ENCODE measurements at places on chromosomes 6 and 20.

- DNase-seq = no peak
These were observed 34.6 kb downstream of the TAF8 start for GRCh38 chr6:42084889-42085288.

- no peak for DNase-seq
These were observed 18.7 kb downstream of the NANP start for GRCh38 chr20:25605148-25605547.

DNA sequence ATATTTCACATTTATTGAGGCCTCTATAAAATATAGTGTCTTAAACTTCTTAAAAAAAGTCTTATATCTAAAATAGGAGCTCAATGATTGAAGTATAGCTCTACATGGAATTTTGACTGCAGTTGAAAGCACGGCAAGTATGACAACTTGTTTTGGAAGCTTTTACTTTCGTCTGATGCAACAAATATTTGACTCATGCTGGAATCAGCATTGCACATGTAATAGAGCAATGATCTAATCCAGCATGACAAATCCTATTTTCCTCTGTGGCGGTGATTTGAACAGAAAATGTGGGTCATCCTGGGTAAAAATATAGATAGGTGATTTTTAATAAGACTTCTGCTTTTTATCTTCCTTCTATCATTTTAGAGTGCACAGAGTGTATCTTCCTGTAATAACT lies 111.6 kb downstream of the TINAG start:
- no peak for DNase-seq

DNA sequence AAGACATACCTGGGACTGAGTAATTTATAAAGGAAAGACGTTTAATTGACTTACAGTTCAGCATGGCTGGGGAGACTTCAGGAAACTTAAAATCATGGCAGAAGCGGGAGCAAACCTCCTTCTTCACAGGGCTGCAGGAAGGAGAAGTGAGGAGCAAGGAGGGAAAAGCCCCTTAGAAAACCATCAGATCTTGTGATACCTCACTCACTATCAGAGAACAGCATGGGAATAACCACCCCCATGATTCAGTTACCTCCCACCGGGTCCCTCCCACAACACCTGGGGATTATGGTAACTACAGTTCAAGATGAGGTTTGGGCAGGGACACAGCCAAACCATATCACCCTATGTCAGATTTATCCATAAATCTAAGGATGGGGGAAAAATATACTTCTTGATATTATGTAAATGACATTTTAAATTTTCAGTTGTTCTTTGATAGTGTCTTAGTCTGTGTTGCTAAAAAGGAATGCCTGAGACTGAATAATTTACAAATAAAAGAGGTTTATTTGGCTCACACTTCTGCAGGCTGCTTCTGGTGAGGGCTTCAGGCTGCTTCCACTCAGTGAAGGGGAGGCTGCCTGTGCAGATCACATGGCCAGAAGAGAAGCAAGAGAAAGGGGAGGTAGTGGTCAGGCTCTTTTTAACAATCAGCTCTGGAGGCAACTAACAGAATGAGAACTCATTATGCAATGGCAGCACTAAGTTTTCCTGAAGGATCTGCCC lies 1.2 kb upstream of the MCM9 start:
- DNase-seq = no peak

DNA sequence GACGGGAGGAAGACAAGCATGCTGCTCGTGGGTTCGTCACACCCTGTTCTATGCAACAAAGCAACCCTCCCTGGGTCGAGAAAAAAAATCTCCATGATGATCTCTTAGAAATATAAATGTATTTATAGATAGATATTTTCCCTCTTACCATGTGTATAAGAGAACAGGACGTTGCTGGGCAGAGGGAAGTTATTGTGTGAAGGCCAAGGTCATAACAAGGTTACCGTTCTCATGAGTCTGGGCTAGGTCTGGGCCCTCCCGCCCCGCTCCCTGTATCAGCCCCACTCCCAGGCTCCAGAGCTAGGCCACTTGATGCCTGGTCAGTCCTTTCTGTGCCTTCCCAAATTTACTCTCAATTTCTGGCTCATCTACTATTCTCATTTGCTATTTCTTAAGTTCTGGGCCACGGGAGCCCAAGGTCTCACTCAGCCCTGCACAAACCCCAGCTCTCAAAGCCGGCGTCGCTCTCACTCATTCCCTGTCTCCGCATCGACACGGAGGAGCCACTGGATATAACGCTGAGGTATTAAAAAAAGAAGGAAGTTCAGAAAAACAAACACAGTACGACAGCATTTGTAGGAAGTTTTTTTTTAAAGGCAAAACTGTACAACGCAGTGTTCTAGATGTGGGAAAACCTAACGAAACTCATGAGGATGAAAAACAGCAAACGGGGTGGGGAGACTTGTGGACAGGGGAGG lies 96.8 kb downstream of the PSMG4 start:
- no peak for DNase-seq
